ENCODE measurements at places on chromosomes 4 and X.

DNA sequence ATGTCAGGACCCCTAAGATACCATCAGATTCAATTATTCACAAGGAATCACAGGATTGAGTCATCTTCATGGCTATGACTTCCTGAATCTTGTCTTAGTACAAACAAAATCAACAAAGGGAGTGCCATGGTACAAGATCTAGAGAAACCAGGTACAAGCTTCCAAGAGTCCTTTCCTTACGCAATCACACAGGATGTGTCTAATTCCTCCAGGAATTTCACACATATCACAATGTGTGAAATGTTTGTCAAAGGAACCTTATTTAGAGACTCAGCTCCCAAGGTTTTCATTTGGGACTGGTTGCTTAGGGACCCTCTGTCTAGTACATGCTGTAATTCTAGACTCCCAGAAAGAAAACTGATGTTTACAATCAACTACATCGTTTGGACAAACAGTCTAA lies 83.0 kb downstream of the MAB21L2 start:
- DNase-seq, result peak; percentile 57

DNA sequence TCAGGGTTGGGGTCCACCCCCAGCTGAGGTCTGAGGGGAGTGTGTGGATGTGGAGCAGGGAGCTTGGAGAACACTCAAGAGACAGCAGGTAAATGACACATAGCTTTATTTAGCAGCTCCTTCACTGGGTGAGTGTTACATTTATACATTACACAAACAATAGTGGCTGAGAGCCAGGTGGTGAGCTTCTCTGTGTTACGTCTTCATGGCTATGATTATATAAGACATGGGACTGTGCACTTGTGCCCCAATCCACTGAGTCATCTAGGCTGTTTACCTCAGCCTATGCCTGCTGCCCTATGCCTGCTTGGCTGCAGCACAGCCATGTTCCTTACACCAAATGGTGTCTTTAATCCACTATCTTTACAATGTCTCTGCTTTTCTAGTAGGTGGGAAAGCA lies 459.6 kb downstream of the AFF2 start:
- DNase-seq, result no peak

DNA sequence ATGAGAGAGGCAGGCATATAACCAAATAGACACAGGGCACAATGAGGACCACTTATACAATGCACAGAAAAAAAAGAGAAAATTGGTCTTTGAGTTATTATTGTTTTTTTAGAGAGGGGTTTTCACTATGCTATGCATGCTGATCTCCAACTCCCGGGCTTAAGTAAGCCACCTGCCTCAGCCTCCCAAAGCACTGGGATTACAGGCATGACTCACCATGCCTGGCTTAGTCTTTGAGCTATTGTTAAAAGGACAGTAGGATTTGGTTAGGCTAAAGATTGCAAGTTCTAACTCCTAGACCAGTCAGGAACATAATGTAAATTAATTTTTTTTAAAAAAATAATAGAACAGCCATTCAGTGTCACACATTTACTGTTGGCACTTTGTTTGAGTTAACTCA lies 340.1 kb downstream of the GPAT3 start:
- no peak for DNase-seq

DNA sequence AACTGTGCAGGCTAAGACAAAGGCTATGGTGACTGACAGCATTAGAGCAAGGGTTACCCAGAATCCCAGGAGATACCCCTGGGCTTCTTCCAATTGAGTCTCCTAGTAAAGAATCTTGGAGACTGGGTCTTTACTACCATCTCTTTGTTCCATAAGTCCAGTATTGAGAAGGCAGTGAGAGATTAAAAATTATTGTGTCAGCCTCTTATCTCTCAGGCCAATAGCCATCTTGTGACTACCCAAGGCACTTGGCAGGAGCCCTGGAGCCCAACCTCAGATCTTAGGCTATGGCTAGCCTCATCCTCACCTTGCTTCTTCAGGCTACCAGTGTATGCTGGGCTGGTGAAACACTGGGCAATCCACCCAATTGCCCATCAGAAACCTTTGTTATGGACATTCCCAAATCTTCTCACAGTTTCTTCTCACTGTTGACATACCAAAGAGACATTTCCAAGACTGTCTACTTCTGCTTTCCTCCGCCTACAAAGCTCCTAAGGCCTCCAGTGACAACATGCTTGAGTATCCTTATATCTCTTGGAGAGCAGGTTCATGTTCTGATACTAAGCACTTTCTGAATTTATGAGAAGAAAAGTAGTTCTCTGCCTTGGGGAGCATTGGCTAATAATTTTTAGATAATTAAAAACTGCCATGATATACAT lies 76.3 kb upstream of the STIM2 start:
- DNase-seq, result no peak

DNA sequence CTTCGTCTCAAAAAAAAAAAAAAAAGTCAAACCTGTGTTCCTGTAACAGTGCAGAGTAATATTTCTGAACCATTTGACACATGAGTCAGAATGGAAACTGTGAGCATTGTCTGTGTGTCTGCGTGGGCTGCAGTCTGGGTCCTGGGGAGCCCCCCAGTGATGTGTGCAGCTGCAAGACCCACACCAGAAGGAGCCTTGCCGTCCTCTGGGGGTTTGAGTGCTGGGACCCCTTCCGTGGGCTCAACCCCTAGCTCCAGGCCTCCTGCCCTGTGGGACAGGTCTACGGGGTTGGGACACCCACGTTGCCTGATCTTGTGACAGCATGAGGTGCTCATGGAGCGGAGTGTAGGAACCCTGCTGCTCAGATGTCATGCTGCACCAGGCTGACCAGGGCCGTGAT lies 43.7 kb downstream of the DDX3X start:
- no peak for DNase-seq

- no peak for DNase-seq
Observed at GRCh38 chr4:96073461-96073860, 233.6 kb downstream of the PDHA2 start.

GRCh38 chr4:163495900-163496299 lies 1.4 kb downstream of the TMA16 start:
- no peak for DNase-seq

DNA sequence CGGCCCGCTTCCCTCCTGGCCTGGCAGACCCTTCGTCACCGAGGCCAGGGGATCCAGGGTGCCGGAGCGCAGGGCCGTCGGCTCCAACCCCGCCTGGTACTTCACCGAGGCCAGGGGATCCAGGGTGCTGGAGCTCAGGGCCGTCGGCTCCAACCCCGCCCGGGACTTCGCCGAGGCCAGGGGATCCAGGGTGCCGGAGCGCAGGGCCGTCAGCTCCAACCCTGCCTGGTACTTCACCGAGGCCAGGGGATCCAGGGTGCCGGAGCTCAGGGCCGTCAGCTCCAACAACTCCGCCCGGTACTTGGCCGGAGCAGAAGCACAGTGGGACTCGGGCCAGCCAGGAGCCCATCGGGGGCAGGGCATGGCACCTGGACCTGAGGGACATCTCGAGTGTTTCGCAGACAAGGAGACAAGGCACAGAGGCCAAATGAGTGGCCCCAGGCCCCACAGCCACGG lies 85.1 kb downstream of the FAM53A start:
- no peak for DNase-seq

- no peak for DNase-seq
Observed at GRCh38 chr4:182968917-182969650, 51.9 kb upstream of the DCTD start.

All from dermis microvascular lymphatic vessel endothelial cell (primary cell).